Activated T-helper 1 cell treated with anti-CD3 and anti-CD28 coated beads, Interleukin-2, amount 50 U/mL, for 16 hours (primary cell): ENCODE measurements at places on chromosomes 13 and 19.

DNA sequence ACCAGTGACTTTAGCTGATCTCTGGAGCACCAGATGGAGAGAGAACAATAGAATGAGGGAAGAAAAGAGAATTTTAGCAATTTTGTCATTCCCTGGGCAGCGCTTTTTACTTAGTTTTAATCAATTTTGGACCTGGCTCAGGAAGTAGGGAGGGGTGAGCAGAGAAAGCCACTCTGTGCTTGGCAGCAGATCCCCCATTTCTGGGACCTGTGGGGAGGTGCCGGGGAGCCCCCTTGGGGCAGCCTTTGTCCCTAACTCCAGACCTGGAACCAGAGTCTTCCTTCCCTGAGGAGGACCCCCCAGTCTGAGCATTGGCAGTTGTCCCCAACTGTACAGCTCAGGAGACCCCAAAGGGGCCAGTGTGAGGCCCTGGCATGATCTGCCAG, 10.5 kb downstream of the LYL1 start:
- DNase-seq, result no peak

DNA sequence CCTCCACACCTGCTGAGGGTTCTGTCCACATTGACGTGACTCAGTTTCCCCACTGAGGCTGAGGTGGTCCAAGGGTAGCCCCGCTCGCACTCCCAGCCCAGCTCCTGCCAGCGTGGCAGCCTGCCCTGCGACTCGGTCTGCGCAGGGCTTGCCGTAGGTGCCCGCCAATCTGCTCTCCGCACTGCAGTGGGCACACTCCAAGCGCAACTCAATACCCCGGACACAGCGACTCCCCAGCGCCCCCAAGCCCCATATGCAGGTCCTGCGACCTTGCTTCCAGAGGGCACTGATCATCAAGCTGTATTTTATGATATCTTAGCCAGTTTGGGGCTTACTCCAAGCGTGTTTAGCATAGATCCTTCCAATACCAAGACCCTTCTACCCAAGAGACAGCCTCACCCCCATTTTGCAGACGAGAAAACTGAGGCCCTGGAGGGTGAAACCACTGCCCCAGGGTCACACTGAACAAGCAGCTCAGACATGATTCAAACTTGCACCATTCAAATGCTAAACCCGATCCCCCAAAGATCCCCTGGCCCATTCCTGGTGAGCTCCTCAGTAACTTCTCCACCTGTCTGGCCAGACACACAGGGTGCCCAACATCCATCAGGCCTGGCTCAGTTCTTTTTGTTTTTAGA, 13.5 kb downstream of the PTPRS start:
- no peak for DNase-seq

DNA sequence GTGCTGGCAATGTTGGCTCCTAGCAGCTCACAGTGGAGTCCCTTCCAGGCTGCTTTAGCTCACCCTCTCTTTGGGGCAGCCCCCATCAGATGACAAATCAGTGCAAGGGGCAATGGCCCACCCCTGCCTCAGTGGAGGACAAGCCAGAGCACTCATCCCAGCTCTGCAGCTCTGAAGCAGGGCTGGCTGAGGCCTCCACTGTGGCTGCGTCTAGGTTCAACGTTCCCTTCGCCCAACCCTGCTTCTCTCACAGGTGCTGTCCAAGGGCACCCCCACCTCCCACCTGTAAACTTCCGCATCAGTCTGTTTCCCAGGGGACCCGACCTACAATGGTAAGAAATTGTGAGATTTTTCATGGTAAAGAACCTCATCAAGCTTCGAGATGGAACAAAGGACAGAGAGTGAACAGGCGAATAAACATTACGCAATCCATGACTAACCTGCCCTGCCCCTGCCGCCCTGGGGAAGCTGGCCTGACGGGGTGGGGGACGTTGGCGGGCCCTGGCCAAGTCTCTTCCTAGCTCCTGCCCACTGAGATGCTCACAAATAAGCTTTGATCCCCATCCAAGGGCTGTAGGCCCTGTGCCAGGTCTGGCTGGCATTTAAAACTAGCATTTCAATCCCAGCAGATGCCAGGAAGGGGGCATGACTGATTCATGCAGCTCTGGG, 40.5 kb downstream of the DZIP1 start:
- DNase-seq, result no peak

- no peak for DNase-seq
These were observed 6.3 kb upstream of the PNMA8C start for GRCh38 chr19:46435009-46435408.

DNA sequence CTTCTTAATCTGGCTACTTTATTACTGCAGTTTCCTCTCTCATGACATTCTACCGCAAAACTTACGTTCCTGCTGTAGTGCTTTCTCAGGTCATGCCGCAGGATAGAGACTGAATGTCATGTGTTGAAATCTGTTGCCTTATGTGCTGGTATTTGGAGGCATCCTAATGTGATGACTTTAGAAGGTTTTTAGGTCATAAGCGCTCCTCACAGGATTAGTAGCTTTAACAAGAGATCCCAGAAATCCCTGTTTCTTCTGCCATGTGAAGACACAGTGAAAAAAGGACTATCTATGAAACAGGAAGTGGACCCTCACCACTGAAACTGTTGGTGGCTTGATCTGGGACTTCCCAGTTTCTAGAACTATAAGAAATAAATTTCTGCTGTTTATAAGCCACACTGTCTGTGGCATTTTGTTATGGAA, 209.3 kb downstream of the LACC1 start:
- no peak for DNase-seq

GRCh38 chr13:113548171-113548641, 36.3 kb upstream of the TFDP1 start:
- no peak for DNase-seq

DNA sequence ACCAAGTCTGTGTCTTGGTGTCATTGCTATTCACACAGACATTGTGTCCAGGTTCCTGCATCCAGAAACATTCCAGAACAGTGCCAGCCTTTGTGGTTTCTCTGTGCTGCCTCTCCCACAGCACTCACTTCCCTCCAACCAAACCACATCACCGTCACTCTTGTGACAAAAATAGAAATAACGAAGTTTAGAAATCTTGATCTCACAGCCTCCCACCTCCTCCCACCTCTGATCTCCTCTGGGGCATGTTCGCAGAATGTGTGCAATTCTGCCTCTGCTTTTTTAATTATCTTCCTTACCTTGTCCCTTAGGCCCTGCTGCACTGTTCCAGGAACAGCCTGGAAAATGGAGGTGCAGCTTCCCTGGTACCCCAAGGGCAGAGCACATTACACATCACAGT, 8.7 kb upstream of the SERPINE3 start:
- DNase-seq, result no peak

DNA sequence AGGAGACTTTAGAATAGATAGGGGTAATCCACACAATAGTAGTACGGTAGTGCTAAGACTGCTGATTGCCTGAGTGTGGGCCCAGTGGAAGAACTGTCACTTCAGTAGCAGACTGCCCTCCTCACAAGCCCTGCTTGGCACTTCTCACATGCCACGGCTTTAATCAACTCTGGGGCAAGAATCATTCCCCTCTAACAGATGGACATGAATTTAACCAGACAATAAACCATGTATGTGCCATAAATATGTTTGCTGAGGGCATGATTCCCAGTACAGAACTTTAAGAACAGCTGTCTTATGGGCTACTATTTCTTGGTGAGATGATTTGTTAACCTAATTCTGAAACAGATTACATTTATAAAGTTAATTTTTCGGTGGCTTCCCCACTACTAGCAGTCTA, 22.0 kb downstream of the DPY19L3 start:
- DNase-seq, result no peak

GRCh38 chr13:23440821-23441618, 7.5 kb upstream of the SACS start:
- DNase-seq, result no peak

DNA sequence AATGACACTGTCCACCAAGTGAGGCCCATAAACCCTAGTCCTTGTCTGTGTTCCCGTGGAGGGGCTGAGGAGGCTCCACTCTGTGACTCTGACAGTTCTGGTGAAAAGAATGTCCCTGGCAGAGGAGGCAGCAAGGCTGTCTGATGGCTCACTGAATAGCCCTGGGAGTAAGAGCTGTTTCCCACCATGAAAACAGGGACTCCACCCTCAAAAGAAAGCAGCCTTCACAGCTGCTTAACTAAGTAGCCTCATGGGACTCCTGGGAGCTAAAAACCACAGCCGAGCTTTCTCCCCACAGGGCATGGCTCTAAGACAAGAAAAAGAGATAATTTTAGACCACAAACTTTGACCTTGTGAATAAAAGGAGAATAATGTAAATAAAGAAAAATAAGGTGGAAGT, 135.1 kb upstream of the FRY start:
- DNase-seq, result no peak

GRCh38 chr19:44847144-44848035, 1.3 kb downstream of the NECTIN2 start:
- DNase-seq, result no peak

- DNase-seq, result no peak
These were observed 242.4 kb downstream of the KCNRG start for GRCh38 chr13:50257646-50258045.

- DNase-seq, result peak; percentile 86
These were observed 47.3 kb upstream of the SHKBP1 start for GRCh38 chr19:40529093-40529954.

GRCh38 chr19:52142001-52142595, 2.4 kb upstream of the ZNF616 start:
- DNase-seq, result no peak

GRCh38 chr13:78339927-78340326, 263.4 kb downstream of the POU4F1 start:
- DNase-seq, result no peak
